Amygdala (tissue), 56 donors: ENCODE measurements at places on chromosomes 6 and 20.

DNA sequence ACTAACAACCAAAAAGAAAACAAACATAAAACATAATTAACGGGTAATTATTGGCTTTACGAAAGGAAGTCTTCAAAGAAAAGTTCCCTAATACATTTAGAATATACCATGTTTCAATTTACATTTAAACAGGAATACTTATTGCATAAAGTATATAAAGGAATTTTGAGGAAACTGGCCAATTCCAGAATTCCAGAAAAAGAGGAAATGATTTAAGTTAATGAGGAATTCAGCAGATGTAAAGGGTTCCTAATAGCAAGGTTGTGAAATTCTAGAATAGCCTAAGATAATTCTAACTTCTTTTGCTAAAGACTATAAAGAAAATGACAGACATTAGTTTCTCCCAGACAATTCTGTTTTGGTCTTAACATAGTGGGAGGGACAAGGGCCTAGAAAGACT is 35.0 kb downstream of the DTNBP1 start:
- DNase-seq = no peak

DNA sequence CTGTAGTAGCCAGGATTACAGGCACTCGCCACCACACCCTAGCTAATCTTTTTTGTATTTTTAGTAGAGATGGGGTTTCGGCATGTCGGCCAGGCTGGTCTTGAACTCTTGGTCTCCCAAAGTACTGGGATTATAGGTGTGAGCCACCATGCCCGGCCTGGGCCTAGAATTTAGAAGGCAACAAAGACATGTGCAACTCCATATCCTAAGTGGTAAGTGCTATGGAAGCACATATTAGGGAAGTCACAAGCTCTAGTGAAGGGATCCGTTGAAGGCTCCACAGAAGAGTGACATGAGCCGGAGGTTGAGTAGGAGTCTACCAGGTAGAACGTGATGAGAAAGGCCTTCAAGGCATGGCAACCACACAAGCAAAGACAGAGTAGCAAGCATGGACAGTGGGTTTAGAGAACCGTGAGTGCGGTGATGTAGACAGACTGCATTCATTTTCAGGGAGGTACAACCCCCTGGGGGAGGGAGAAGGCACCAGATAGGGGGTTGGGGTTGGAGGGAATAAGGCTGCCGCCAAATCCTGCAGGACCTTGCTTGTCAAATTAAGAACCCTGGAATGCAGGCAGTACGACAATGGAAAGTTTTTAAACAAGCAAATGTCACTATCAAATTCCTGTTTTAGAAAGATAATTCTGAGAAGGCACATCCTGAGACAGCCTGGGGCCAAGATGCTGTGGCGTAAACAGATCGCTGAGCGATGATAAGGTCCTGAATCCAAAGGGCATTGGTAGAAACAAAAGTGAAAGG is 50.2 kb downstream of the ARHGAP18 start:
- DNase-seq = no peak

DNA sequence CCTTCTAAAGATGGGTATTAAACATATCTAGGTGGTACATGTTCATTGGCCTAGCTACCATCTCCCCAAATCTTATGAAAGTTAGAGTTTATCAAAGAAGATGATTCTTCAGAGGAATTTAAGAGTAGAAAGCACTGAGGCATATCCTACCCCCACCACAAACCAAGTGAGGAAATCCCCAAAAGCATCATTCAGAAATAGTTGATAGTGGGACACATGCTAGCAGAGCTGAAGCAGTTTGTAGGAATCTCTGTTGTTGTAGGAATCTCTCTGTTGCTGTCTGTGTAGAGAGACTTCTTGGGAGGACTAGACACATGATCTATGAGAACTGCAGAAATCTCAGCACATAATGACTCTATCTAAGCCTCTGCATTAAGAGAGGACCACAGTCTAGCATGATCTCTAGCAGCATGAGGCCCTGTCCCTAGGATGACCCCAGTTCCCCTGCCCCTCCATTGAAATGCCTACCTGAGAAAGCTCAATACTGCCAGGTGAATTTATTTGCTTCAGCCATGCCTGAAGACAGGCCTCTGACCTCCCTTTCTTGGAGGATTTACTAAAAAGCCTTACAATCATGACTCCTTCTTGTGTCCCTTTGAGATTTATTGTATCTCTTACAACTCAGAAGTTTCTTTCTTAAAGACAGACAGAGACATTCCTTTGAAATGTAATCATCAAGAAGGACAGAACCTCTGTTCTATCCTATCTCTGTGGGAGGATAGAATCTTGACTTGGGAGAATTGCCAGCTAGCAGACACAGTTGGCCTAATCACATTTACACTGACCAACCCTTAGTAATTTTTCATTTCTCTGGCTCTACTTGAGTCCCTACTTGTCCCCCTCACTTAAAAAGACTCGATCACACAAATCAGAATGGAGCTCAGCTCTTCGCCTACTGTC is 582.4 kb downstream of the PHF3 start:
- DNase-seq = no peak

DNA sequence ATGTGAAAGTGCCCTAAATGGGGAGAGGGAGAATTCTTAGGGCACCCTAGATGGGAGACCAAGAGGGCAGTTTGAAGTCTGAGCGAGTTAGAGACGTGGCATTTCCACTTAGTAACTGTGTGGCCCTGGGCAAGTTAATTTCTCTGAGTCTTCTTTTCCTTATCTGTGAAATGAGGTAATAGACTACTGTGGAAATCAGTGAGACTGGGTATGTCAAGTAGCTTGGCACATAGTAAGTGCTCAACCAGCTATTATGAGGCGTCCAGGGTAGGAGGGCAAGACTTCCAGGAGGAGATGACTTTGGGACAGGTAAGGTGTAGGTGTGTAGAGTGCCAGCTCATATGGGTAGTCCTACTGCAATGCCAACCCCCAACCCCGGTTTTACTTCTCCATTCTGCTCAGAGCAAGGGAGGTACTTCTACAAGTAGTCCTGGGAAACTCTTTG is 770 bp downstream of the KIF3B start:
- DNase-seq = no peak

DNA sequence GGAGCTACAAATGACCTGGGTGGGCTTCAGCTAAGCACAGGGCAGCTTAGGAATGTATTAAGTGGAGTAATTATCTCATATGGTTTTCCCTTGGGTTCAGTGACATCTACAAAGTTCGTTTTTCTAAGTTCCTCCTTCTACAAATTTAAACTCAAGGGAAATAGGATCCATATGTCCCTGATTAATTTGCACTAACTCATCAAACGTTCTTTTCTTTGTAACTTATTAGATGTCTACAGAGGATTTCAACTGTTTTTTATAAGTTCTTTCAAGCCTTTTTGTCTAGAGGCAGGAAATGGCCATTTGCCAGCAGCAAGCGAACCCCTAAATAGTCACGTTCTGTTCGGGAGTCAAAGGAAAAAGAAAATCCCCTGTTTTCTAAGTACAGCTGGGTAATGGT is 1060.3 kb downstream of the KIF16B start:
- DNase-seq = no peak

- DNase-seq = no peak
Observed at GRCh38 chr6:22300273-22300998, 3.6 kb upstream of the PRL start.

GRCh38 chr6:106724337-106724736 is 95.0 kb downstream of the QRSL1 start:
- no peak for DNase-seq

GRCh38 chr6:154605178-154605881 is 94.8 kb upstream of the CNKSR3 start:
- DNase-seq = no peak

DNA sequence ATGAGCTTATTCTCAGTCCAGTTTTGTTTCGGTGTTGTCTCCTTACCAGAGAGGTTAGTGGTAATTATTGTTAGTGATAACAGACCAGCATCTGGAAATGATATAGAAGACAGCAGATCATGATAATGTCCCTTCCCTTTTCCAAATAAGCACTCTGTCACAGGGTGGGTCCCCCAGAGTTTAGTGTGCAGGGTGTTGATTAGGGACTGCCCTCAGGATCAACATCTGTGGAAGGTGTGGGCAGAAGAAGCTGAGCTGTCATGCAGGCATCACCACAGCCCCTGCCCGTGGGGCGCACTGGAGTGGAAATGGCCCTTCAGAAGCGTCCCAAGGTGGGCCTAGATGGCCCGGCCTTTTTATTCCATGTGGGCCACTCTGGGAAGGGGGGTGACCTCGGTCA is 67.6 kb upstream of the DTNBP1 start:
- DNase-seq = no peak

- DNase-seq = no peak
Observed at GRCh38 chr6:10383331-10384090, 31.4 kb downstream of the TFAP2A start.

DNA sequence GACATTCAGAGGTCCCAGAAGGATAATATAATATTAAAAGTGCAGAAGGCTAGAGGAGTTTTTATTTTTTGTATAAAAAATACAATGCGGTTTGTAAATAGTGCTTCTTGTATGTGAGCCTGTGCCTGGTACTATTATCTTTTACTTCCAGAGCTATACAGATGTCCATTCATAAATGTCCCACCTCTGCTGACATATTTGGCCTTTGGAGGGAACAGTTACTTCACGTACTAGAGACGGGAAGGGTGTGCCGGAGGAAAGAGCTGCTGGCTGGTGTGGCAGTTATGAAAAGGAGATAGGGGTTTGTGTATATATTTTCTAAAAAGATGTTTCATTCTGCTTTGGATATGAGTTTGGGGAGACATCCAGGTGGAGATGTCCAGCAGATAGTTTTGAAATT is 8.8 kb downstream of the CD109 start:
- DNase-seq = no peak

DNA sequence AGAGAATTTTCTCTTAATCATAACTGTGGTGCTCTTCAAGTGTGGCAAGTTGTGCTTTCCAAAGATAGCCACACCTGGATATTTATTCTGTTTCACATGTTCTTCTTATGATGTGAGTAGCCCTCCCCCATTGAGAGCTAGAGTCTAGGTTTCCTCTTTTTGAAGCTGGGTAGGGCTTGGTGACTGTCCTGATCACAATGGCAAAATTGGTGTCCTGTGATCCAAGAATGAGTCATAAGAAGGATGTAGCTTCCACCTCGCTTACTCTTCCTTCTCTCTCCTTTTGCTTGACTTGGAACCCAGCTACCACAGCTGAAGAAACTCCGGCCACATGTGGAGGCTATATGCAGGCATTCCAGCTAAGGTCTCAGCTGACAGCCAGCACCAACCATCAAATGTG is 7.4 kb upstream of the IGF2R start:
- no peak for DNase-seq
